Hindlimb muscle (tissue), 1 donor: ENCODE measurements at places on chromosomes 3 and 15.
A peak's percentile ranks its signal among the peaks of the same experiment; 100 is the strongest.

- no peak for DNase-seq
Observed at GRCh38 chr3:100825574-100825973, 116.3 kb downstream of the TFG start.

DNA sequence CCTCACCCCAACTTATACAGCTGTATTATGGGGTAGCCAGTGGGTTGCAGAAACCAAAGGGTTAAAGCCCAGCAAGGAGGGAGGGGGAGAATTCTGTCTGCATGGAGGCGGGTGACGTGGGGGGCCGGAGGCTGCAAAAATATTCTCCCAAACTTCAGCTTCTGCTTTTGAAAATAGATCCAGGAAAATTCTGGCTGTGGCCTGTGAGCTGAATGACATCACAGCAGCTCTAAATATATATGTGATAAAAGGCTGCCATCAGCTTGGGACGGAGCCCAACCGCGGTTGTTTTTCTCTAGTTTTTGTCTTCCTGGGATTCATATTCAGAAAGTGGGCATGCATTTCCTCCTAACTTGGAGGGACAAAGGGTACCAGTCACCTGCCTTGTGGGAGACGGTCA is 27.6 kb downstream of the MAPKAPK3 start:
- DNase-seq: peak; percentile 27

DNA sequence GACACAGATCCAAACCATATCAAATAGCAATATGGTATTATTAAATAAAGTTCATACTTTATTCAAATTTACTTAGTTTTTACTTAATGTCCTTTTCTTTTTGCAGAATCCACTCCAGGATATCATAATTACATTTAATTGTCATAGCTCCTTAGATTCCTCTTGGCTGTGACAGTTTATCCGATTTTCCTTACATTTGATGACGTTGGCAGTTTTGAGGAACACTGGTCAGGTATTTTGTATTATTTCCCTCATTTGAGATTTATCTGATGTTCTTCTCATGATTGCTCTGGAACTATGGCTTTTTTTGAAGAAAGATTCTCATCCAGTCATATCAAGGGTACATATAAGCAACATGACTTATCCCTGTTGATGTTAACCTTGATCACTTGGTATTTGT is 198.3 kb upstream of the STAC start:
- DNase-seq: no peak

DNA sequence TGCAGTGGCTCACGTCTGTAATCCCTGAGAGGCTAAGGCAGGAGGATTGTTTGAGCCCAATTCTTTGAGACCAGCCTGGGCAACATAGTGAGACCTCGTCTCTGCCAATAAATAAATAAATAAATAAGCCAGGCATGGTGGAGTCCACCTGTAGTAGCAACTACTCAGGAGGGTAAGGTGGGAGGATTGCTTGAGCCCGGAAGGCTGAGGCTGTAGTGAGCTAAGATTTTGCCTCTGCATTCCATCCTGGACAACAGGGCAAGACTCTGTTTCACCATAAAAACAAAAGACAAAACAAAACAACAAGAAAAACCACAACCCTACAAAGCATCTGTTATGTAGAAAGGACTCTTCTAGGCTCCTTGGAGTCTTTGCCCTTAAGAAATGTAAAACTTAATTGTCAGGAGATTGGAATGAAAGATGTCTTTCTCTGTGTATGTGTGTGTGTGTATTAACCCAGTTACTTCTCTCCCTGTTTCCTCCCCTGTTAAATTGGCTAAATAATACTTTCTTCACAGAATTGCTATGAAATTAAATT is 9.5 kb downstream of the NECTIN3 start:
- DNase-seq: no peak

DNA sequence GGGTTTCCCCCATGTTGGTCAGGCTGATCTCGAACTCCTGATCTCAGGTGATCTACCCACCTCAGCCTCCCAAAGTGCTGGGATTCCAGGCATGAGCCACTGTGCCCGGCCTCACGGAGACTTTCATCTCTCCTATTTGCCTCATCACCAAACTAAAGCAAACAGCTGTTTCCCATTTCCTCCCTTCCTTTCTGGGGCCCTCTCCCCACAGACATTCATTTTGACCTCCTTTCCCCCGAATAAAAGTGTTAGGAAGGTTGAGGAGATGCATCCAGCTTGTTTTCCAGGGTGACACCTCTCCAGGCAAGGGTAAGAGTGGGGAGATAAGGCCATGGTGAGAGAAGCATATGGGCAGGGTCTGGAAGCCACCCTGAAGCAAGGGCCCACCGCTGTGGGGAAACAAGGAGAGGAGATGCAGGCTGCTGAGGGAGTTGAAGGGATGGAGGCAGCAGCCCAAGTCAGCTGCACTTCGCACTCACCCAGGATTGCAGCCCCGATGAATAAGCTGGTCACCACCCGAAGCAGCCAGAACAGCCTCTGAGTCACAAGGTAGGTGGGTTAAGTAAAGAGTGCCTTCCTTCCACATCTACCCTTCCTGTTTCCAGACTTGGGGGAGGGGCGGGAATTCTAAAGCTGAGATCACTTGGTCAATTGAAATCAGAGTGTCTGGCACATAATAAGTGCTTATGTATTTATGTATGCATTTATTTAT is 7.7 kb downstream of the DUOXA2 start:
- DNase-seq: no peak

GRCh38 chr15:74041311-74041756 is 41.0 kb downstream of the GOLGA6A start:
- no peak for DNase-seq

DNA sequence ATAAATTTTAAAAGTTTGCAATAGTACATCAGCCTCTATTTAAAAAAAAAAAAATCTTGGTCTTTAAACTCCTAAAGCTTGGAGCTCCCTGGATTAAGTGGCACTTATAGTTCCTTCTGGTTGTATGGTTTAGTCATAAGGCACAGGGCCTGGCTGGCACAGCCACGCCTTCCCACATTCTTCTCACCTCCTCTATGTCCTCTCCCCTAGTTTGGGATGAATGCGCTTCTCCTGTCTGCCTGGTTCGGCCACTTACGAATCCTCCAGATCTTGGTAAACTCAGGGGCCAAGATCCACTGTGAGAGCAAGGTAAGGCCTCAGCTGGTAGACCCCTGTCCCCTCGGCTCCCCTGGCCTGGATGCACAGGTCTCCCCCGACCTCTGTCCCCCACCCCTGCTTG is 10.0 kb downstream of the ANKDD1A start:
- DNase-seq: no peak

GRCh38 chr15:101137312-101137940 is 114.4 kb downstream of the CHSY1 start:
- no peak for DNase-seq

- DNase-seq: no peak
Observed at GRCh38 chr15:33007303-33007855, 187.1 kb downstream of the FMN1 start.
